CD4-positive, alpha-beta T cell treated with Interleukin-10 for 1 hour (primary cell): ENCODE measurements at places on chromosomes 13 and 19.

GRCh38 chr13:32587811-32588170 is 1.5 kb downstream of the PDS5B start:
- DNase-seq = peak; percentile 5

DNA sequence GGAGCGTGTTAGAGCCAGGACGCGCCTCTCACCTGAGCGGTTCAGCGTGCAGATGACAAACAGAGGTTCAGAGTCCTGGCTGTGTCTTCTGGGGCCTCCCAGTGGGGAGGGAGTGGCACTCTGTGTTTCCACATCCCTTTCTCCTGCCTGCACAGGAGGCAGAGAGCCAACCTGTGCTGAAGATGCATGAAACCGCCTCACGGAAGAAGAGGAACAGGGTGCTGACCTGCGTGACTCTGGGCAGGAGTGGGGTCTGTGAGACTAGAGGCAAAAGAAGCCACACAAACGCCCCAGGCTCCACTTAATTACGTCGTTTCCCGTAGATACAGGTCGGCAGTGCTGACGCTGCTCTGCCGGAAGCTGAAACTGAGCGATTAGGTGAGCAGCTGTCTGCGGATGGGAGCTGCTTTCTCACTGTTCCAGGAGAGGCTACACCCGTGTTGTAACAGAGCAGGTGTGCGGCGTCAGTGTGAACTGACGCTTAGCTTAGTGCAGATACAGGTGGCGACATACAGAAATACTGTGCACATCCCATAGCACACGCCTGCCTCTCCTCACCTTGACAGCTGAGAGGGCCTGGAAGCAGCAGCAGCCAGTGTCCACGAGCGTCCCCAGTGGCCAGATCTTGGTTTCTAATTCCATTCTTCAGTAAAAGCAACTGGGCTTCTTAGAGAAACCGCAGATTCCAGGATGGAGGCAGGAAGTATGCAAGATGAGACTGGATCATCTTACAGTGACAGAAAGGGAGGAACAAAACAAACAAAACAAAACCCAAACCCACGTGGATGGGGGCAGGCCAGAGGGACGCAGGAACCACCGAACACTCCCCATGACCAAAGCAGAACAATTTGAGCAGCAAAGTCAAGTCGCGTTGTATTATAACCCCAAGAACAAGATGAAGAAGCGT is 37.7 kb upstream of the MCF2L start:
- DNase-seq = peak; percentile 3

- no peak for DNase-seq
Measured at GRCh38 chr19:15194938-15195337, 5.9 kb downstream of the NOTCH3 start.

DNA sequence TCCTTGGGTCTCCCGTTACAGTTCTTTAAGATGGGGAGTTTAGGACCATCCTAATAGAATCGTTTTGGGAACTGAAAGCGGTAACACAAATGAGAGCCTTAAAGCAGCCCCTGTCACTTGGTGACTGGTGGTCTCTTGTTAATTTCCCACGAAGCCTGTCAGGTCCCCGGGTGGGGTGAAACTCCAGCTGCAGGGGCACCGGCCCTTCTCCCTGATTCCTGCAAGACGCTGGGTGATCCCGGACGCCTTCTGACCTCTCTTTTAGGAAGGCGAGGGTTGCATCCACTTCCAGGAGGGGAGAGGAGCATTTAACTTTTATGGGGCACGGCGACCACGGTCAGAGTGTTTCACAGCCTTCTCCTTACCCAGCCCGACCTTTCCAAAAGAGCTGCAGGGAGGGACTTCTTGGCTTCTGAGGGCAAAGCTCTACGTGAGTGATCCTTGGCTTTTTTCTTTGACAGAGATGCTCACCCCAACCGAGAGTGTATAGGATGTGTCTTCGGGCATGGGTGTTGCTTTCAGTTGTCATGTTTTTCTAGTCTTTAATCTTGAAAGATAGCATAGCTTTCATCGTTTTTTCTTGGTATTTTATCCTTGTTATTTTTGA is 688 bp downstream of the ZNF225 start:
- DNase-seq = no peak

DNA sequence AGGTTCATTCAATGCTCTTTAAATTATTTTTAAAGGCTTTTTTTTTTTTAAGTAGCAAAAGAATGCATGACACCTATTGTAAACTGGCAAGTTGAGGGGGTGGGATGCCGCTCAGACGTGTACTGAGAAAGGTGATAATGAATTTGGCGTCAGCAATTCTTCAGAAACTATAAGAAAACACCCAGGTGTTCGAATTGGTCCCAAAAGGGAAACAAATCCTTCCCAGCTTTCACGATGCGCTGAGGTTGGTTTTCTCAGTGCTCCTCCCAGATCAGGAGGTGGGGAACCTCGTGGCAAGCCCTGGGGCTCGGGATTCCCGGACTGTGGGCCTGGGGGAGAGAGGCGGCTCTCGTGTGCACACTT is 543 bp upstream of the FAM124A start:
- DNase-seq = no peak

DNA sequence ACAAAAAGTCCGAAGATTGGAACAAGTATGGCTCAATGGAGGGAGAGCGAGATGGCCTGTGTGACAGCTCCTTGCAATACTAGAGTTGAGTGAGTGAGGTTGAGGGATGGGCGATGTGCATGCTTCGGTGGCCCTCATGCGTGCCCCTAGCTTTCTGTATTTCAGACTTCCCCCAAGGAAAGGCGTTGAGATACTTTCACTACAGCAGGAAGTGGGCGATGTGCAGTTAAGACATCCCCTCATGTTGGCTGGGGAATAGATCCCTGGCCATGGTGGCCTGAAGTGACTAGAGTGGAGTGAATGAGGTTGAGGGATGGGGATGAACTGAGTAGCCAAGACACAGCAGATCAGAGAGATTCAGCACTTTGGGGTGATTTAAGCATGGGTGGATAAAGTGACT is 633.9 kb upstream of the GPC6 start:
- no peak for DNase-seq

DNA sequence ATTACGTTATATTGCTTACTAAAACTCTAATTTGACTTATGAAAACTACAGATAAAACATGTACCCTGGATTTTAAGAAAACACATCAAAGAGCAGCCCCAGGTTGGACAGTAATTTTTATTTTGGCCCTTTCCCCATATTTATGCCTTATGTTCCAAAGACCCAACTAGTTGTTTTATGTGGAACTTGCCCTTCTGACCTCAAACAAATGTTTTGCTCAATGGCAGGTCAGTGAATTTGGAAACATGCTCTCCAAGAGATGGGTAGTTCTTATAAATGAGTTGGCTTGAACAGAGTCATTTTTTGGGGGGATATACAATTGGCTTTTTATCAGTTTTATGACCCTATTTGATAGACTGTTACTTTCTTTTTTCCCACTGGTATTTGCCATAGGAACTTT is 360.0 kb downstream of the HS6ST3 start:
- DNase-seq = no peak

DNA sequence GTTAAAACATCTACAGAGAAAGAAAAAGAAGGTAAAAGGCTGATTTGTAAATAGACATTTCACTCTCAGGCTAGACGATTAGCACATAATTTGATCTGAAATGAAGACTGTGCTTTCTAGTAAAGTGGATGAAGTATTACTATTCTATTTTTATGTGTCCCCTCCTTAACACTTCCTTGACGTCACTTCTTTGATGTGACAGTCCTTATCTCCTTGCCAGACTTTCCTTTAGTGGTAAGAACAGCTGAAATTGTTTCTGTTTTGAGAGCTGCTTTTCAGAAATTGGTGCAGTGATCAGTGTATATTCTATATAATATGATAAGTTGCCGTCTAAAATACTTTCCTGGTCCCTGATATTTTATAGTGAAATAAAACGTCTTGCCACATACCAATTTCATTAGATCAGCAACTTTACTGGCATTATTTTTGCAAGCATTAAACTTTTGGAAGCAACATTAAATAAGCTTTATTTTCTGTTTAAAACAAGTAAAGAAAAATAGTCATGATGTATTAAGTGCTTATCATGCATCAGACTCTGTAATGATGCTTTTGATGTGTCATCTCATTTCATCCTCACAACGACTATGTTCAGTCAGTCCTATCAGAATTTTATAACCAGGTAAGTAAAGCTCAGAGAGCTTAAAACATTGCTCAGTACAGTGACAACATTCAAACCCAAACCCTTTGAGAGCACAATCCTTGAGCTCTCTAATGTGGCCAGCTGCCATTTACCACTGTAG is 210.3 kb upstream of the PCDH9 start:
- DNase-seq = no peak

DNA sequence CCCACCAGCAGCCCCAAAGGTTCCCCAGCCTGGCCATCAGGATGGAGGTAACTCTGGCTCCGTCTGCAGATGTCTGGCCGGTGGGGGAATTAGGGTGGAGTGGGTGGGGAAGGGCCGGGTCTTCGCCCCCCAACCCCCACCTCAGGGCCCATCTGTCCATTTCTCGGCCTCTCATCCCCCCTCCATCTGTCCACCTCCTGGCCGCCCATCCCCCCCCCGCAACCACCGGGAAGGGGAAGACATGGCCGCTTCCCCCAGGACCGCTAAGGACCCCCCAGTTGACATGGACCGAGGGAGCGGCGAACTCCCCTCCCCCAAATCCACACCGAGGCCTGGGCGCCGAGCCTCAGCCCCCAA is 793 bp downstream of the LRFN1 start:
- no peak for DNase-seq

DNA sequence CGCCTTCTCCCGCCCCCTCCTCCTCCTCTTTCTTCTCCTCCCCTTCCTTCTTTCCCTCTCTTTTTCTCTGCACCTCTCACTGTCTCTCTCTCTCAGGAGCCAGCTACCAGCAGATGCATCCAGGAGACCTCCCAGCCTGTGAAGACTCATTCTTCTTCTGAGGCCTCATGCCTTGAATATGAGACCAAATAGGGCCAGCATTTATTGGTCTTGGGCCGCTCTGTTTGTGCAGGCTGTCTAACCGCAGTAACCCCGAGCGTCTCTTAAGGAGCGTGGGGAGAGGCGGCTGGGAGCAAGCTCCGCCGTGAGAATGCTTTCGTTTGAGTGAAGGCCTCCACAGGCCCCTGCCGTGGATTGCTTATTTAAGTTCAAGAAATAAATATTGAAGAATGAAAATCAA is 167.0 kb downstream of the NUFIP1 start:
- no peak for DNase-seq

DNA sequence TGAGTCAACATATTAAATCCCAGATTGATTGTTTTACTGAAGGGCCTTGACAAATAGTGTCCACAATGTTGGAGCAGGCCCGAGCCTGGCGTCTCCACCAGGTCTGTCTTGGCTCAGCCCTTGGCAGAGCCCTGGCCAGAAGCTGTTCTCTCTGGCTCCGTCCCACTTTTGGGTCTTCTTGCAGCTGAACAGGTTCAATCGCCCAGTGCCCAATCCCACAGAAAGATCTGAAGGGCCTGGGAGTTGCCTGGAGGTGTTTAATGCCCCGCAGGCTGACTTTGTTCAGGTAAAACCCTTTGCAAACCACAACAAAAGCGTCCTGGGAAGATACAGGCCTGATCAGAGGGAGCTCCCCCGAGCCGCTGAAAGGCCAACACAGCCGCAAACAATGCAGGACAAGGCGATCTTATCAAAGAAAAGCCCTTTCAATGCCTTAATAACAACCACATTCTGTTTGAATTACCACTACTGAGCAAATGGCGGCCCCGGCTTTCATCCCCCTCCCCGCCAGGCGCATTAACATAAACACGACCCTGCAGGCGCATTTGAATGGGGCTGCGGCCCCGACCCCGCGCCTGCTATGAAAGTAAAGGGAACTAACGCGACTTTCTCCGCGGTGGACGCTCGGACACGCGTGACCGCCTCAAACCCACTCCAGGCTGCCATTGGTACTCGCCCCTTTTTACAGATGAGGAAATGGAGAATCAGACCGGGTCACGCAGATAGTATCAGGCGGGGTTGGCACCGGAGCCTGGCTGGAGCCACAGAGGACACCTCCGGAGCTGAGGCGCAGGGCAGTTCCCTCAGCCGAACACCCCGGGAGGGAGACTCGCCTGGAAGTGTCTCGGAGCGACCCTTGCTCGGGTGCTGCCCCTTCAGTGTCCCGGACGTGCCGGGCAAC is 3.1 kb downstream of the CDX2 start:
- no peak for DNase-seq
